ENCODE measurements at places on chromosomes 5 and 9.

GRCh38 chr9:126985870-126986498 is 71.4 kb downstream of the RALGPS1 start:
- DNase-seq, result peak; percentile 71

GRCh38 chr5:72005671-72006070 is 101.6 kb upstream of the MAP1B start:
- DNase-seq, result no peak

GRCh38 chr5:91189480-91190313 is 193.4 kb downstream of the ARRDC3 start:
- no peak for DNase-seq

- DNase-seq, result no peak
Measured at GRCh38 chr9:118423721-118424120, 719.5 kb downstream of the TLR4 start.

- DNase-seq, result no peak
Measured at GRCh38 chr5:173786286-173787187, 101.6 kb upstream of the CPEB4 start.

- DNase-seq, result no peak
Measured at GRCh38 chr9:106970219-106970975, 107.4 kb downstream of the ZNF462 start.

DNA sequence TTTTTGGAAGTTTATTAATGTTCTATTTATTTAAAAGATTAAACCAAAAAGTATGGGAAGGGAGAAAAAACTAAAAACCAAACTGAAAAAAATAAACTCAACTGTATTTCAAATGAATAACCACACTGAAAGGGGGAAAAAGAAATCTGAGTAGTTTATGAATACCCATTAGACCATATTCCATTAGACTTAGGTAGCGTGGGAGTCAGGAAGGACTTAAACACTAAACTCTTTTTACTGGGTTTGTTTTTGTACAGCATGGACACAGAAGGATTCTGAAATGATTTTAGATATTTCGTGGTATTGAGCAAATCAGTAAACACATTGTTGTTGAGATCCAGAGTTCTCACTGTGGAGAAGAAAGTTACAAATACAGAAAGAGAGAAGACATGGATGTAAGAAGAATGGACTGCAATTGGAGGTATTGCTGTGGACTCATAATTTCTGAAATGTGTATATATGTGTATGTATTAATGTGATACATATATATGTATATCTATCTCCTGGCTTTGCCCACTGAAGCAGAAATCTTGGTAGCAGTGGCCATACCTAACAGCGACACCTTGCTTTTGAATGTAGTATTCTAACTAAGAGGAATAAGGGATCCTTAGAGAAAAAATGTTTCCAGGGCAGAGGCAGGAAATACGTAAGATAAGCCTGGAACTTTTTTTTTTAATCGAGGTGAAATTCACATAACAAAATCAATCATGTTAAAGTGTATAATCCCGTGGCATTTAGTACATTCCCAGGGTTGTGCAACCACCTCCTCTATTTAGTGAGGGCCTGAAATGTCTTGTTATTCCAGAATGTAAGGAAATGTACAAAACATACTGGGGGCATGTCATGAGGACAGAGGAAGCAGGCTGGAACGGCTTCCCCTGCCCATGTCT is 228.8 kb downstream of the SMARCA2 start:
- no peak for DNase-seq

DNA sequence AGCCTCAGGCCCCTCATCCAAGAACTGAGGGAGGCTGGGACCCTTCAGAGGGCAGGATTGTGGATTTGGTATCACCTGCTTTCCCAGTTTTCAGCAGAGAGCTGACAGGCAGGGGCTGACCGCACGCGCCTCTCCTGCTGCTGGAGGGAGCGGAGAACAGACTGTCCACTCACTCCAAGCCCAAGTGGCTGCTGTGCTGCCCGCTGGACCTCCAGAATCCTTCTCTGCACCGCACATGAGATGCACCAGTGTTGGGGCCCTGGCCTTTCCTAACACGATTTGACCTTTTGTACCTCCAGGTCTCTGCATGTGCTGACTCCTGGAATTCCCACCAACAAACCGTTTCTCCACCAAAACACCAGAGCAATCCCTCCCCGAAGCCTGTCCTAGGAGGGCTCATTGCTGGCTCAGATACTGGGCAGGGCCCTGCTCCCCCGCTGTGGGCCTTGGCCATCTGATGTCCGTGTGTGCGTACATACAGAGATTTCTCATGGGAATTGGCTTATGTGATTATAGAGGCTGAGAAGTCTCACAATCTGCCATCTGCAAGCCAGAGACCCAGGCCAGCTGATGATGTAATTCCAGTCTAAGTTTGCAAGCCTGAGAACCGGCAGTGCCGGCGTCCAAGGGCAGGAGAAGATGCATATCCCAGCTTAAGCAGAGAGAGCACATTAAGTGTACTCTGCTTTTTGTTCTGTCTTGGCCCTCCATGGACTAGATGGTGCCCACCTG is 141.7 kb downstream of the GADD45G start:
- DNase-seq, result no peak

- DNase-seq, result no peak
Measured at GRCh38 chr5:62283005-62283404, 23.0 kb upstream of the KIF2A start.

GRCh38 chr5:176855598-176855997 is 43.5 kb downstream of the HK3 start:
- DNase-seq, result no peak

DNA sequence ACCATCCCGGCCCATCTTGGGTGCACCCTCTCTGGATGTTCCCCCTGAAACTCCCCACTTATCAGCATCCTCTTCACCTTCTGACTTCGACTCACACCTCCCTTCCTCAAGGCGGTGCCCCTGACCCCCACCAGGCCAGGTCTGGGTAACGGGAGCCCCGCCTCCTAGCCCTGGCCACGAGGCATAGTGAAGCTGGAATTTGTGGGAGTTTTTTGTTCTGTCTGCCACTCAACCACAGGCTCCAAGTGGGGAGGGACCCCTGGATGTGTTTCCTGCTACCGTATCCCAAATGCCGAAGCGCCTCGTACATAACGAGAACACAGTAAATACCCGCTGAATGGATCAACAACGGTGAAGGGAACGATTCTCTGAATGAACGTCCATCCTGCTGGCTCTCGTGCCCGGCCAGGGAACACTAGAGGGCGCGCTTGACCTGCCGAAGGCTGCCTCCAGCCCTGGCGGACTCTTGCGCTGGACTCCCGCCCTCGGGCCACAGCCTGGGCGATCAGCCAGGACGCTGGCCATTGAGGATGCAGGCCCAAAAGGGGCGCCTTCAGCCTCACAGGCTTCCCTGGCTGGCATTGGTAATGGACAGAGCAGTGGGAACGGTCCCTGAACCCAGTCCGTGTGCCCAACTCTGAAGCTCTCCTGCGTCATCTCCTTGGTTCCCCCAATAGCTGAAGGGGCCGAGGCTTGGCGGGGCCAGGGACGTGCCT is 47.3 kb upstream of the PHYKPL start:
- DNase-seq, result peak; percentile 46

GRCh38 chr5:149371296-149371962 is 7.7 kb downstream of the IL17B start:
- peak; percentile 64 for DNase-seq

DNA sequence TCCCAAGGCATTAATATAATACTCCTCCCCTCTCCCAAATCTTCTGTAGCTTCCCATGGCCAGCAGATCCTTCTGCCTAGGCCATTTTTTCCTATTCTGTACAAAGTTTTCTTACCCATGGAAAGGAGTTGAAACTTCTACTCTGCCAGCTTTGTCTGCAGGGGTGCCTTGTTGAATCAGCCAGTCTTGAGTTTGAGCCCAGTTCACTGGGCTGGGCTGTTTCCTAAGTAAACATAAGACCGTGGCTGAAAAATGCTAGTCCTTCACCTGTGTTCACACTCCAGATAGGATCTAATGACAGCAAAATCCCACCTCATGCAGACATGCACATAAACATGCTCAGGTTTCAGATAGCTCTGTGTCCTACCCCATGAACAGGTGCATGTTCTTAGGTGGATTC is 10.4 kb downstream of the TEX48 start:
- no peak for DNase-seq

GRCh38 chr9:115249488-115249887 is 131.5 kb upstream of the TNC start:
- no peak for DNase-seq

DNA sequence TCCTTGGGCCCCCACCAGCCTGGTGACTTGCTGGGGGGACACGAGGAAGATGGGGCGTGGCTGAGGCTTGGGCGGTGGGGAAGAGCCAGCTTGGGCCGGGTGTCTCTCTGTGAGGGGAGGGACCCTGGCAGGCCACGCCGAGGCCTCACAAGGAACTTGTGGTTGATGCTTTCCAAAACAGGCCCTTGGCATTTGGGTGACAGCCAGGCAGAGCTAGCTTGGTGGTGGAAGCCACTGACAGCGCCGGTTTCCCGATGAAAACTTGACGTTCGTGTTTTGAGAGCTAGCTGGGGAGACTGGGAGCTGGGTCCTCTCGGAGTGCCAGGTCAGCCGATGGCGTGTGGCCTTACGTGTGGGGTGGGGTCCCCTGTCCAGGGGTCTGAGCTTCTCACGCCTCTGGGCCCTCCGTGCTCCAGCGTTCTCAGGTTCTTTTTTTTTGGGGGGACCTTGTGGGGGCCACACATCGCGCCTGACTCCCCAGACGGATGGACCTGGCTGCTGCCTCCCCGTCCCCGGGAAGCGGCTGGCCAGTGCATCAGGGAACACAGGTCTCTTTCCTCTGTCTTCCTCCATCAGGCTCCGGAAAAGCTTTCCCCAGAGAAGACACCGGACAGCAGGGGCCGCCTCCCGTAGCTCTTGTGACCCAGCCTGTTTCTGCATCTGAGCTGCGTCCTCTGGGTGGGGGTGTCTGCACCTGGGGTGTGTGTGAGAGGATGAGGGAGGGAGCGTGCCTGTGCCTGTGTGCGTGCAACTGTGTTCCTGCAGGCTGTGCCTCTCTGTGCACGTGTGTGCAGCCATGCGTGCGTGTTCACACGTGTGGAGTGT is 129.3 kb upstream of the LPCAT1 start:
- no peak for DNase-seq

DNA sequence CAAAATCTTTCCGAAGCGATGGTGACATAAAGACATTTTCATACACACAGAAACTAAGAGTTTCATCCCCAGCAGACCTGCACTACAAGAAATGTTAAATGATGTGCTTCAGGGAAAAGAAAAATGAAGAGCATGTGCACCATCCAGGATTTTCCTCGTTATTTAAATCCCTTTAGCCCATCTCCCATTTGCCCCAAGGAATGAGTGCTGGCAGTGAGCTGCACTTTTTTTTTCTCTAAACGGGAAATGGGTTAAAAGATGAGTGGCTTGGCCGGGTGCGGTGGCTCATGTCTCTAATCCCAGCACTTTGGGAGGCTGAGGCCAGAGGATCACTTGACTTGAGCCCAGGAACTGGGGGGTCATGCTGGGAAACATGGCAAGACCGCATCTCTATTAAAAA is 6.8 kb upstream of the LRRC14B start:
- no peak for DNase-seq

- DNase-seq, result no peak
Measured at GRCh38 chr9:132596200-132596599, 13.8 kb downstream of the BARHL1 start.

- no peak for DNase-seq
Measured at GRCh38 chr5:72232838-72233237, 87.2 kb downstream of the MRPS27 start.

DNA sequence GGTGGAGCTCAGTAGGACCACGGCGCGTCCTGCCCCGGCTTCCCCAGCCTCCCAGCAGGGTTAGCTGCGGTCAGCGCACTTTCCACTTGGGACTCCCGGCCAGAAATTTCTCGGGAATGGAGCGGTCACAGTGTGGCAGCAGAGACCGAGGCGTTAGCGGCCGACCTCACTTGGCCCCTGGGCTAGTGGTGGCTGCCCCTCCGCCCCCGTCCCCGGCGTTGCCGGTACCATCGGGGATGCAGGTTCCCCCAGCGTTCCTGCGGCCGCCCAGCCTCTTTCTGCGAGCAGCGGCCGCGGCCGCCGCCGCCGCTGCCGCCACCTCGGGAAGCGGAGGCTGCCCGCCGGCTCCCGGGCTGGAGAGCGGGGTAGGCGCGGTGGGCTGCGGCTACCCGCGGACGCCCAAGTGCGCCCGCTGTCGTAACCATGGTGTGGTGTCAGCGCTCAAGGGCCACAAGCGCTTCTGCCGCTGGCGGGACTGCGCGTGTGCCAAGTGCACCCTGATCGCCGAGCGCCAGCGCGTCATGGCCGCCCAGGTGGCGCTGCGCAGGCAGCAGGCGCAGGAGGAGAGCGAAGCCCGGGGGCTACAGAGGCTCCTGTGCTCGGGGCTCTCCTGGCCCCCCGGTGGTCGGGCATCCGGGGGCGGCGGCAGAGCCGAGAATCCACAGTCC is 460 bp downstream of the DMRTA1 start:
- peak; percentile 6 for DNase-seq

- DNase-seq, result no peak
Measured at GRCh38 chr9:15785584-15785983, 232.7 kb downstream of the CCDC171 start.

DNA sequence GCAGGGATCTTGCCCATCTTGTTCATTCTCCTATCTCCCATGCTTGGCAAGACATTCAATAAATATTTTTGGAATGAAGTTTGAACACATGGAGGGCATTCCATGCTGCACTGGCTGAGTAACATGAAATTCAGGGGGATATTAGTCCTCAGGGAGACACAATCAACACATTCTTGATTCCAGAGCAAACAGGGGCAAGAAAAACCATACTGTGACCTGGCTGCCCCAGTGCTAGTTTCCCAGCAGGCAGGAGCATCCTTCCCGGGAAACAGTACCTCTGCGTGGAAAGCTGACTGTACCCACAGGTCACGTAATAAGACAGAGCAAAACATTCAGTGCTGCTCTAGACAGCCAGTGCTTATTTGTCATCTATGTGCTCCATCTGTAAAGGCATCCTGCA is 66.3 kb upstream of the SPOCK1 start:
- no peak for DNase-seq

DNA sequence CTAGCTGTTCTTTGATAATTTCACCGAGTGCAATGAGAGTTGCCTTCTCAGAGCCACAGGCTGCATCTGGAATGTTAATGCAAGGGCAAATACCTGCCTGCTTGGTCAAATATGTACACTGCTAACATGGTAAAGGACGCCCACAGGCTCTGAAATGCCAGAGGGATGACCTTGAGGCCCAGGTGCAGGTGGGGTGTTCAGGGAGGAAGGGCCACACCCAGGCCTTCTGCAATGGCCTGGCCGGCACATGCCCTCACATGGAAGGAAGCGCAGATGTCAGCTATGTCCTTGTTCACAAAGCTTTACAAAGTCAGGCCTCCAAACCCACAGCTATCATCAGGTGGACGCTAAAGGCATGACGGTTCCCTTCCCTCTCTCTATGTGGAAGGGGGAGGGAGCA is 48.6 kb downstream of the HRH2 start:
- no peak for DNase-seq

DNA sequence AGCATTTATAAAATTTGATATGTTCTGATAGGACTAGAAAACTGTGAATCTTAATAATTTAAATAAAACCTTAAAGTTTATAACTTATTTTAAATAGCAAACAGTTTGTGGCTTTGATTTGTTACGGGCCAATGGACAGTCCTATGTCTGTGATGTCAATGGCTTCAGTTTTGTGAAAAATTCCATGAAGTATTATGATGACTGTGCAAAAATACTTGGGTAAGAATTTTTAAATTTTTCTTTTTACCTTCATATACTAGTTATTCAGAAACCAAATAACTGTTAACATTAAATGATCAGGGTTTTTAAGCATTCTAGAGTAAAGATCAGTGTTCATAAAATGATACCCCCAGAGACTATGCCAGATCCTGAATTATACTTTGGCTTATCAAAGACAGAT is 31.1 kb downstream of the PPIP5K2 start:
- no peak for DNase-seq
